ENCODE measurements at places on chromosomes 7 and 10. TPM values are rescaled to one million over a fixed set of nuclear protein-coding genes. Genes with fewer than 3 reads are reported as not detected.

DNA sequence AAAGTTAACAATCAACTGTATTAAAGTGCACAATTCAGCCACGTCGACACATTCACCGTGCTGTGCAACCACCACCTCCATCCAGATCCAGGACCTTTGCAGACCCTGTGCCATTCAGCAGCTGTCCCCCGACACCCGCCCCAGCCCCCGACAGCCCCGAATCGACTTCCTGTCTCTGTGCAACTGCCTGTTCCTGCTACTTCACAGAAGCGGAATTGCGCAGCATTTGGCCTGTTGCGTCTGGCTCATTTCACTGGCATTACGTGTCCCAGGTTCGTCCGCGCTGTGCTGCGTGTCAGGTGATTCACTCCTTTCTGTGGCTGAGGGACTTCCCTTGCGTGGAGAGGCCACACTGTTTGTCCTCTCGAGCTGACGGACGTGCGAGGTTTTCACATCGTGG is 33.2 kb upstream of the DNAAF5 start:
- no peak for DNase-seq

Gene NFE2L3
- 34.1 TPM for total RNA-seq

Gene WNT8B
- not detected for total RNA-seq

GRCh38 chr7:1854866-1855724 is 185.0 kb downstream of the ELFN1 start:
- DNase-seq: peak; percentile 3

Gene SLC18A2
- total RNA-seq: 0.05 TPM

Gene C10orf53
- not detected for total RNA-seq

- DNase-seq: no peak
Measured at GRCh38 chr7:135802697-135803096, 54.1 kb upstream of the FAM180A start.

DNA sequence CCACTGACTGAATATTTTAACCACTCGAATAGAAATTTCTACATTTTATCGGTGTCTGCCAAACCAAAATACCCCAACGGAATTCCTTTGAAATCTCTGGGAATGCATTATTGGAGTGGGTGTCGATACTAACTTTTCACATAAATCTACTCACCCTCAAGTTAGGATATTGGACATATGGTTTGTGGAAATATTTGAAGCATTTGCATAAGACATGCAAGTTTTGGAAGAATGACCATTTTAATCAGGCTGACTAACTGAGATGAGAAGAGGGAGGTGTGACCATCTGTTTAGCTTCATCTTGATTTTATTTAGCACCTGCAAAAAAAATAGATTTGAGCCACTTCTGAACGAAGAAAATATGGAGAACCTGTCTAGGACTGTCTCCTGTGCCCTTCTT is 61.2 kb downstream of the KLF6 start:
- no peak for DNase-seq

Gene LRRN3
- total RNA-seq: 54.0 TPM

Gene PRSS1
- 6.6 TPM for total RNA-seq

GRCh38 chr10:111579473-111579872 is 502.6 kb downstream of the ADRA2A start:
- no peak for DNase-seq

DNA sequence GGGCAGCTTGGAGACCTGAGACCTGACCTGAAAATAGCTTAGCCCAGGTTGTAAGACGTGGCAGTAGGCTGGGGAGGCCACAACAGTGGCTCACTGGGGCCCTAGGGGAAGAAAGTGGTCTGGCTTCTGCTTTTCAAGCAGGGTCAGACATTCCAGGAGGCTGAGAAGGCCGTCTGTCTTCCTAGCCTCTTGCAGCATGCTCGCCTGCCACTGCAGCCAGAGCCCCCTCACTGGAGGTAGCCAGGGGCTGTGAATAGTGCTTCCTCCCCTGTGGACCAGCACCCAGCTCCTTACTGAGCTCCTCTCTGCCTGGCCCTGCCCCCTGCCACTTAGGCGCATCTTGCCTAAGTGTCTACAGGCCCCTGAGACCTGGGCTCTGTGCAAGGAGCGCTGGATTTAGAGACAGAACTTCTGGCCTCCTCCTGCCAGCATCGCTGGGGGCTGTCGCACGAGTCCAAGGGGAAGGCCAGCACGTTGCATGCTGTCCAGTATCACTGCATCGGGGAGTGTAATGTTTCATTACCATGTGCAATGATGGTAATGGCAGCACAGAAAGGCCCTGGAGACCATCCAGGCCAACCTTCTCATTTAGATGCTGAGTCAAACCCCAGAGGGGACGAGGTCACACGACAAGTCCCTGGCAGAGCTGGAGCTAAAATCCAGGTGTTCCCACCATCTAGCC is 12.7 kb downstream of the ZMIZ1 start:
- no peak for DNase-seq

- DNase-seq: no peak
Measured at GRCh38 chr7:115754226-115754625, 276.3 kb downstream of the TFEC start.

GRCh38 chr10:51658000-51658399 is 41.4 kb downstream of the CSTF2T start:
- DNase-seq: no peak

- no peak for DNase-seq
Measured at GRCh38 chr7:100801833-100802568, 25.3 kb downstream of the EPHB4 start.

DNA sequence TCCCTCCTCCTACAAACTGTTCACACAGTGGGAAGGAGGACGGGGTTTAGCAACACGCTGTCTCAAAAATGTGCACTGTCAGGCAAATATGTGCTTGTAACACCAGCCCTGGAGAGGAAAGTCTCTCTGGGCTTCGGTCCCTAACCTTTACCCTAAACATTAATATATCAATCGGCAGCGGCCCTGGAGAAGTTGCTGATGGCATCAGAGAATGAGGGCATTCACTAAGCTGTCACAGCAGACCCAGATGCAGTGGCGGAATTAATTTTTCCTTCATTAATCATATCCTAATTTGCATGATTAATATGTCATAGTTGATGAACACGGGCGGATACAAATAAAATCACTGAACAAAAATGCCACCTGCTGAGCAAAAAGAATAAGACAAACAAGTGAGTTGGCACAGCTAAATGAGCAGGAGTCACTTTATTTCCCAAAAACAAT is 45.2 kb upstream of the INSIG1 start:
- no peak for DNase-seq

- no peak for DNase-seq
Measured at GRCh38 chr10:120456626-120457430, at the start of gene PLPP4. TSS of gene PLPP4 (plus strand) at chr10:120457227. CDS start at chr10:120457306, 79 bp downstream.

GRCh38 chr10:28910956-28911355 is 233.6 kb downstream of the BAMBI start:
- DNase-seq: no peak

- no peak for DNase-seq
Measured at GRCh38 chr7:23912065-23912464, 202.0 kb downstream of the STK31 start.

DNA sequence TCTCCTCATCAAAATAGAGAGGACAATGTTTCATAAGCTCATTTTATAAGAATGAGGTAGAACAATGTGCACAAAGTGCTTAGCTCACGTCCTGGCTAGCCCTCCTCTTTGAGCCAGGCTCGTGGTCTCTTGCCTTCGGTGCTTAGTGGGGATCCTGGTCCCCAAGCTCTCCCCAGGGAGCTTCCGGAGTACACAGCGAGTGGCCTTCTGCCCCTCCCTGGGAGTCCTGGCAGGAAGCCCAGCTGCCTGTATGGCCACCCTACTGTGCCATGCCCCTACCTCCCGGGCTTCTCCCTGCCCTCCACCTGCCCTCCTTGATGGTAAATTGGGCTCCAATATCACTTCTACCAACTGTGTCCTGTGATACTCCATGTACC is 868 bp downstream of the MYO1G start:
- DNase-seq: no peak

GRCh38 chr7:14226126-14226525 is 236.7 kb upstream of the ETV1 start:
- DNase-seq: no peak

- DNase-seq: no peak
Measured at GRCh38 chr7:66880053-66880452, 41.0 kb upstream of the TMEM248 start.

DNA sequence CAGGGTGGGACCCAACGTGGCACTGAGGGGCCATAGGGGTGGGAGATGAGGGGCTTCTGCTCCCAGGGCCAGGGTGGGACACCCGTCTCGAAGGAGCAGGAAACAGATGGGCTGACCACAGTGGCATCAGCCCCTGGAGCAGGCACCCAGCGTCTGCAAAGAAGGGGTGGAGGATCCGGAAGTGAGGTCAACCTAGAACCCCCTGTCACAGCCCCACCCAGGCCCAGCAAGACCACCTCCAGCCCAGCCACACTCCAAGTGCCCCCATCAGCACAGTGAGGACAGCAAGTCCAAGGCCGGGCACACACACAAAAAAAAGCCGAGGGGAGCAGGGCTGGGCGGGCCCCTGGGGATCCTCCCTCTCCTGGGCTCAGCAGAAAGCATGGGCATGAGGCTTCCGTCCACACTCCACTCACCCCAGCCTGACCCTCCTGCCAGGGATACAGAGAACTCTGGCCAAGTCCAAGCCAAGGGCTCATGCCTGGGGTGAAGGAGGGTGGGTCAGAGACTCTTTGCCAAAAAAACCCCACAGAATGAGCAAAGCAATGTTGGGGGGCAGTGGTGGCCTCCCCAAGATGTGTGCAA is 111.0 kb downstream of the FOXL3 start:
- peak; percentile 2 for DNase-seq

- no peak for DNase-seq
Measured at GRCh38 chr7:157044147-157044687, 33.8 kb upstream of the MNX1 start.

Gene CACNA2D1
- total RNA-seq: 0.24 TPM

Gene RGS10
- 163 TPM for total RNA-seq

Gene COL1A2
- 1.9 TPM for total RNA-seq

- DNase-seq: no peak
Measured at GRCh38 chr7:141511676-141512396, 39.4 kb upstream of the AGK start.

- DNase-seq: no peak
Measured at GRCh38 chr7:92939666-92940360, 103.4 kb upstream of the CDK6 start.

GRCh38 chr7:154736389-154736788 is 266.5 kb downstream of the PAXIP1 start:
- no peak for DNase-seq

GRCh38 chr7:126574276-126575250 is 678.2 kb downstream of the GRM8 start:
- no peak for DNase-seq

DNA sequence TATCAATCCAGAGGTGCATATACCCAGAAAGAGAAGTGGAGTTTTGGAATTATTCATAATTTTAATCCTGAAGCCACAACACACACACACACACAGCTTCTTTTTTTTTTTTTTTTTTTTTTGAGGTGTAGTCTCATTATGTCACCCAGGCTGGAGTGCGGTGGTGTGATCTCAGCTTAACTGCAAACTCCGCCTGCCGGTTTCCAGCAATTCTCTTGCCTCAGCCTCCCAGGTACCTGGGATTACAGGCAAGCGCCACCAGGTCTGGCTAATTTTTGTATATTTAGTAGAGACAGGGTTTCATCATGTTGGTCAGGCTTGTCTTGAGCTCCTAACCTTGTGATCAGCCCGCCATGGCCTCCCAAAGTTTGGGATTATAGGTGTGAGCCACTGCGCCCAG is 35.4 kb downstream of the TET1 start:
- DNase-seq: no peak

Gene DNAJC9
- total RNA-seq: 60.8 TPM

DNA sequence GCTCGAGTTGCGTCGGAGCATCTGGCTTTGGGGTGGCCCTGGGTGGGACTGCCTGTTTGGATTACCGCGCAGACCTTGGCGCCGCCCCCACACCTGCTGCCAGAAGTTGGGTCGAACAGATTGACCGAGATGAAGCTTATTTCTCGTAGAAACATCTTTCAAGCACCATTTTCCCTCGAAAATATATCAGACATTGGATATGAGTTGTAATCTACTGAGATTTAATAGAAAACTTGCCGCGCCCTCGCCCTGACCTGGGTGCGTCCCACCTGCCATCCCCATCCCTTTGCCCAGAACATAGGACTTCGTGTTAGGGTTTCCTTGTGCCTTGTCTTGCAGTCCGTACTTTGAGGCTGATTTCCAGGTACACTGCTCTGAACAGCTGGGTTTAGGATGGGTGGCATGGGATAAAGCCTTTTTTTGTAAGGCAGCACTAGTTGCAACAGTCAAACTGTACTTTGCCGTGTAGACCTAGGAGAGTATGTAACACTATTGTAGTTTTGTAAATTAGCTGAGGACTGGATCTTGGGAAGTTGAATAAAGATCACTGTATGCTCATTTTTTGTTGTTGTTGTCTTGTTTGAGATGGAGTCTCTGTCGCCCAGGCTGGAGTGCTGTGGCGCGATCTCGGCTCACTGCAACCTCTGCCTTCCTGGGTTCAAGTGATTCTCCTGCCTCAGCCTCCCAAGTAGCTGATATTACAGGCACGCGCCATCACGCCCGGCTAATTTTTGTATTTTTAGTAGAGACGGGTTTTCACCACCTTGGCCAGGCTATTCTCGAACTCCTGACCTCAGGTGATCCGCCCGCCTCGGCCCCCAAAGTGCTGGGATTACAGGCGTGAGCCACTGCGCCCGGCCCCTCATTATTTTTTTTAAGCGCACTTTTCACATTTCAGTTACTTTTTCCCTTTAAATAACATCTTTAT is 978 bp downstream of the OGDH start:
- no peak for DNase-seq

All from activated T-cell treated with anti-CD3 and anti-CD28 coated beads, Interleukin-2, amount 50 U/mL, for 4 hours (primary cell).